Muscle of leg (tissue), 16 donors: ENCODE measurements at places on chromosomes 16 and 17. TPM values are rescaled to one million over a fixed set of nuclear protein-coding genes. Genes with fewer than 3 reads are reported as not detected.

GRCh38 chr16:23342083-23342640 lies 40.1 kb downstream of the SCNN1B start:
- DNase-seq, result no peak

DNA sequence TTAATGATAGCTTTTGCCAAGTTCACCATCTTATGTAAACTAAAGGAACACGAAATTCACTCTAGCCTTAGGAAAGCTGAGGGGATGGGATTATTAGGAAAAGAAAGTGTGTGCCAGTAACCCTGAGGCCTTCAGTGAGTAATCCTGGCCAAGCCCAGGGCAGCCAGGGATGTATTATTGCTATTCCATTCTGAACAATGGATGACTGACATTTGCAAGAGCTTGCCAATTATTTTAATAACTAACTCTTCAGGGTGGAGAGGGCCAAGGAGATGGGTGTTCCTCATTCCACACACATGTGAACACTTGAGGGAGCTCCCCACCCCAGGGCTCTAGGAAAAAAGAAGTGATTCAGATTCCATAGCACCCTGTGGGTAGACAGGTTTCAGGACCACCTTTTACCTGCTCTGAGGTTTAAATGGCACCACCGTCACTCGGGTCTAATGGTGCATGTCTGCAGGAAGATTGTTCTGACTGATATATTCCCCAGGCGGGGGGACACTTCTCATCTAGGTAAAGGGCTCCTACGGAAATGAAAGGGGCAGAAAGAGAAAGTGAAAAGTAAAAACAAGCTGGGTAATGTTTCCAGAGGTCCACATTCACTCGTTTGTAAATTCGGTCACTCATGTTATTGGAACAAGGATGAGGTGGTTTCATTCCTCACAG lies 41.5 kb downstream of the TK2 start:
- no peak for DNase-seq

DNA sequence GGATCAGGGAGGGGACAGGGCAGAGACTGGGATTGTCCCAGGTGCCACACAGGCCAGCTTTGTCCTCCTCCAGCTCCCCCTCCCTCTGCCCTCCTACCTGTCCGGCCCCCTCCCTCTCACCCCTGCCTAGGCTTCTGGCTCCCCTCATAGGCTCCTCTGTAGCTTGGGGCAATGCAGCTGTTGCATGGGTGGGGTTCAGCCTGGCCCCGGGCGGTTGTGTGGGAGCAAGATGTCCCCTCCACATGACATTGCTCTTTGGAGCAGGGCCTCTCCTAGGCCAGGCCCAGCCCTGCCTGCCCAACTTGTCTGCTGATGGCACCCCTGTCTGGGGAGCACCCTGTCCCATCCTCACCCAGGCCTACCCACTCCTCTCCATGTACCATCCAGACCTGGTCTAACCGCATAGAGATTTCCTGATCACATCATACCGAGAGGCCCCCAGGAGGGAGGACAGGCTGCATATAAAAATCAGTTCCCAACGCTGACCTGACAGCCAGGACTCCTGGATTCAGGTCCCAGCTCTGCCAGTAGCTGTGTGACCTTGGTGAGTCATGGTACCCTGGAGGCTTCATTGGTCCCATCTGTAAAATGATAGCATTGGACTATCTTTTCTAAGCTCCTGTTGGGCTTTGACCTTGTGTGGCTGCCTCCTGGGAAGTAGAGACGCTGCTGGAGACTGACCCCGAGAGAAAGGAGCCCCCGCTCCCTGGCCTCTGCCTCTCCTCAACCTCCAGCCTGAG lies 48.8 kb upstream of the DLX4 start:
- DNase-seq, result no peak

GRCh38 chr17:51730303-51731050 lies 428.0 kb downstream of the CA10 start:
- peak; percentile 93 for DNase-seq

DNA sequence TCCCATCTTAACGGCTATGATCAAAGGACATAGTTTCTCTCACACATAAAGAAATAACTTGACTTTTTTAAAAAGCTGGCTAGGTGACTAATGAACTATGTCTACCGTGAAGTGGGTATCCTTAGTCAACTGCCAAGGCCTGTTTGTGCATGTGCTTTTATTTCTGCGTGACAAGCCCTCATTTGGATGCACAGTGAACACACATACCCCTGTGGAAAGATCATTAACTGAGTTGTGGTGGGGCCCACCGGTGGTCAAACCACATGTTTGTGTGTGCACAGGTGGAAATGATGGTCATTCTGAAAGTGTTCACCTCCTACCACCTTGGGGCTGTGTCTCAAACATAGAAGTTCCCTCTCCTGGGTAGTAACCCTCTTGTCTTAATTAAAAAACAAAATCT lies 256.1 kb upstream of the SALL1 start:
- DNase-seq, result no peak

GRCh38 chr16:25542306-25542705 lies 149.5 kb upstream of the HS3ST4 start:
- no peak for DNase-seq

DNA sequence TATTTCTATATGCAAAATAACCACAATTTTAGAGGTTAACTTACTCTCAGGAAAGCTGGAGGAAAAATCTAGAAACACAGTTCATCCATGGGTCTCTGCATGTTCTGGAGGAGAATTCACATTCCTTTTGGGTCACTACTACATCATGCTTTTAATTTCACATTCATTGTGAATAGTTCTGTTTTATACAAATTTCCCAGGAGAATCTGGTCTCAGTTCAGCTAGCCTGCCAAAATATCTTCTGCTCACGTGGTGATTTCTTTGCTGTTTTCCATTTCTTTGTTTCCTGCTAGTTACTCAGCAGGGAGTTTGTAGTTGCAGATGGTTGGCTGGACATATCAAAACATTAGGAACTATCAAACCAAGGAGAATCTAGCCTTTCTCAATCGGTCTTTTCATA lies at the start of gene ABCA9:
Gene ABCA9, minus strand, starts transcription at position 106 of the 400 bp plus-strand sequence. CDS start 9,801 bp downstream, outside the sequence.
- DNase-seq, result peak; percentile 98

DNA sequence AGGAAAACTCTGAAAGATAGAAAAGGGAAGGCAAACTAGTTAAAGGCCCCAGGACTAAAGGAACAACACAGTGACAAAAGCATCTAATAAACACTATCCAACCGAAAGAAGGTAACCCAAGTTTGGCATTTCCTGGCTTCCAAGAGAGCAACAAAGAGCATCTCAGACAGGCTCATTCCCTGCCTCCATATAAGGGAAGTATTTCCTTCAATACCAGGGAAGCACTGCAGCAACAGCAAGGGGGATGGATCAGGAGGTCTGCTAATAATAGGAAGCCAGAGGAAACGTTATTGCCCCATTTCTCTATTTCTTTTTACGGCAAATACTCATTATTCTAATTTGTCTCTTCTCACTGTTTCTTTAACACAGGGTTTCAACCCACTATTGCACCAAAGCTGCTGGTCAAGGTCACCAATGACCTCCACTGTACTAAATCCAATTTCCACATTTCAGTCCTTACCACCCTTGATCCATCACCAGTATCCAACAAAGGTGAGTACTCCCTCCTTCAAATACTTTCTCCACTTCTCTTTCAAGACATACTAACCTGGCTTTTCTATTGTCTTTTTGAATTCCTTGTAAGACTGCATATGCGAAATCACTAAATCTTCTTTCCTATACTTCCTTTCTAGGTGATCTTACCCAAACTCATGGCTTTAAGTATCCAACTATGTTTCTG lies 86.1 kb downstream of the KANSL1 start:
- DNase-seq, result no peak

- no peak for DNase-seq
Measured at GRCh38 chr16:24975428-24975889, 39.7 kb downstream of the ARHGAP17 start.

DNA sequence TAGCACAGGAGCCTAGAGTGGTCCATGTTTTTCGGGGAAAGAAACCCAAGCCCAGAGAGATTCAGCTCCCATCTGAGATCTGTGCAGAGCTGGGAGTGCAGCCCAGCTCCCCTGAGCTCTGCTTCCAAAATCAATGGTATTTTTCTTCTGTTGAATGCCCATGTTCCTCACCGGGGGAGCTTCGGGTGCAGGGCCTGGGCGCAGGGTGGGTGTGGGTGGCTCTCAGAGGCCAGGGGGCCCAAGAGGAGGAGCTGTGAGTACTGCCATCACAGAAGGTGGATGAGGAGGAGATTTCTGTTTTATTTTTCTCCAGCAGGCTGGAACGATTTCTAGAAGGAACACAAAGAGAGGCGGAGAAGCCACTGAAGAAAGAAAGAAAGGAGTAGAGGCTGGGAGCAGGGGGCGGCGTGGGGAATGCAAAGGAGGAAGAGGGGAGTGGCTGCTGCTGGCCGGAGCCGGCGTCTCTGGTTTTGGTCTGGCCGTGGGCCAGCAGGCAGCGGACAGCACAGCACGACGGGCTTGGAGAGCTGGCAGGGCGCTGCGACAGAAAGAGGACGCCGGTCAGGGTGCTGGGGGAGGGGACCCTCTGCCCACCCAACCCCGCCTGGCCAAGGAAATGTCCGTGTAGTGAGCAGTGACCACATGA lies 76.2 kb upstream of the KSR1 start:
- peak; percentile 75 for DNase-seq

- DNase-seq, result no peak
Measured at GRCh38 chr16:87246269-87247065, 70.7 kb downstream of the C16orf95 start.

DNA sequence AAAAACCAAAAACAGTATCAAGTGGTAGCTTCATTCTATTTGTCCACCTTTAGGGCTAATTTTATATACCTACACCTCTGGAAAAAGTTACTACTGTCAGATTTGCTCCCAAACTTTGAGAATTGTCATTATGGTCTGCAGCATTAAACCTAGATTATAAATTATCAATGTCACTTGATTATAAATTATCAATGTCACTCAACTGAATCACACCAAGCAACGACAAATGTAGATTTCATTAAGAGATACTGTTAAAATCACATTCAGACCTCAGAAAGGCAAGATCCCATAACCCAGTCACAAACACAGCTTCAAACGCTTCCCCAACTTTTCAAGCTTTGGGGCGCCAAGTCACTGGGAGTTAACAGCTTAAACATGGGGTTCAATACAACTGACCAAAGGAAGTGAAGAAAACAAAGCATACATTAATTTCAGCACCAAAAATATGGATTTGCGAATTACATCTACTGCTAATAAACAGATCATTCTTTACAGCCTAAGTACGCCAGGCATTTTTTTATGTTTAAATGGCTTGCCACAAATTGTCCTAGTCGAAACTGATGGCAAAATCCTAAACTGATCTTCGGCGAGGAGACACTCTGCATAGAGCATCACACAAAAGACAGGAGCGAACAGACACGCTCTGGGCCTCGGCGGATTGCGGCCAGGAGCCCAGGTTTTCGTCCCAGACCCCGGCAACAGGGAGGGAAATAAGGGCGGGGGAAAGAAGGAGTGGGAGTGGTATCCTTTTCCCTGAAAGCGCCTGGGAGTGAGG lies 981 bp downstream of the GLG1 start:
- no peak for DNase-seq

DNA sequence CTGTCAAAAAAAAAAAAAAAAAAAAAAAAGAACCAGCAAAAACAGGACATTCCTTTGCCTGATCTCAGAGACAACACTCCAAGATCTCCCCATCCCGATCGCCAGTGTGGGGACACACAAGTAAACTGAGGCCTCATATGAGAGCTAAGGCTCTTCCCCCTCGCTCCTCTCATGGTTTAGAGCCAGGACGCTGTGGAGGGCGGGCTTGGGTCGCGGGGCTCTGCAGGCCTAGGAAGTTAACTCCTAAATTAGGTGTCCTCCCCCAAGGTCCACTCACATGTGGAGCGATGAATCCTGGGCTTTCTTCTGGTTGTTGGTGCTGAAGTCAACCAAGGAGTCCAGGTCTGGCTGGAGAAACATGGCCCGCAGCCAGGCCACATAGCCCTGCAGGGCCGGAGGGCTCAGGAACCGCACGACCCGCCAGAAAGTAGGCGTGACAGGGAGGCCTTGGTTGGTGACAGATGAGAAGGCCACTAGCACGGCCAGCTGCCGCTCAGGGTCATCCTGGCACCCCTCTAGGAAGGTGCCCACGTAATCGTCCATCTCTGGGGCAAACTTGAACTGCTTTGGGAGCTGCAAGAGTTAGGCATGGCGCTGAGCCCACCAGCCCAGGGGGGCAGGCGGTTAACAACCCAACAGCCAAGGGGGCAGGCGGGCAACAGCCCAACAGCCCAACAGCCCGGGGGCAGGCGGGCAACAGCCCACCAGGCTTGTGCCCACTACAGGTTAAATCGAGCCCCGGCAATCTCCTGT lies 5.2 kb downstream of the MYBBP1A start:
- DNase-seq, result no peak

GRCh38 chr17:35416659-35417058 lies 15.6 kb downstream of the SLFN12 start:
- DNase-seq, result no peak

- peak; percentile 36 for DNase-seq
Measured at GRCh38 chr17:33962857-33963655, 292.0 kb upstream of the CCL2 start.

DNA sequence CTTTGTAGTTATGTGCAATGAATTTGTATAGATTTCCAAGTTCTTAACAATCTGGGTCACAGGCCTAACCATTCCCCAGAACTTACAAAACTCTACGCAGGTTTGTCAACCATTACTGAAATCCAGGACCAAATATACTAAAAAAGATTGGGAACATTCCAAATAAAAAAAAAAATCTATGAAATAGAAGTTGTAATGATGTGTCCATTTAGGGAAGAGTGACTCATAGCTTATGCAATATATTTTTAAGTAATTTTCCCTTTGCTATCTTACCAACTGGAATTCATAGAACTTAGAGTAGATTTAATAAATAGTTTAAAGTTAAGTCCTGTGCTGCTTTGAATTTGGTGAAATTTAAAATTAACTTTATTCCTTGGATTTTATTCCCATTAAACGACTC lies 393.2 kb downstream of the PMP22 start:
- peak; percentile 24 for DNase-seq

- no peak for DNase-seq
Measured at GRCh38 chr17:75551266-75551665, 25.8 kb downstream of the LLGL2 start.

GRCh38 chr17:1755252-1755826 lies 6.5 kb upstream of the SERPINF1 start:
- DNase-seq, result peak; percentile 53

- no peak for DNase-seq
Measured at GRCh38 chr17:14886200-14886739, 378.9 kb downstream of the PMP22 start.

DNA sequence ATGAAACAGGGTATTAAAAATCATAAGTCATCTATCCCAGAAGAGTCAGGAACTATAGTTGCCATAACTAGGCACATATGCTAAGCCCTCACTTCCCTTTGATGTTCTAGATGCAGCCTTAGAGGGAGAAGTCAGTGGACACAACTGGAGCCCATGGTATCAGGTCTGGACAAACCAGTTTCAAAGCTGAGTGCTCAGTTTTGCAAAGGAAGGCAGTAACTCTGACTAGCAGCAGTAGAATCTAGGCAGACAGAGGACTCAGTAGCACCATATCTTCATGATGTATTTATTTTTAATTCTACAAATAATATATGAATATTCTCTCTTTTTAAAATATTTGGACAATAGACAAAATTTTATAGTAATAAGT lies 11.7 kb upstream of the FAM20A start:
- no peak for DNase-seq

Gene NACA2
- 0.22 TPM for total RNA-seq

Gene RASD1
- 5.2 TPM for total RNA-seq

Gene PMFBP1
- 0.40 TPM for total RNA-seq

Gene DOC2A
- 0.22 TPM for total RNA-seq

Gene SRL
- total RNA-seq, result 365 TPM

Gene LGALS9B
- total RNA-seq, result not detected

Gene NFATC2IP
- total RNA-seq, result 14.2 TPM

Gene SKAP1
- 0.35 TPM for total RNA-seq

Gene FOXJ1
- total RNA-seq, result 0.09 TPM

Gene SCGB1C2
- not detected for total RNA-seq
